ENCODE measurements at places on chromosomes 7 and 10.

GRCh38 chr10:46091828-46092523, 45.9 kb upstream of the MSMB start:
- DNase-seq = no peak

- no peak for DNase-seq
Observed at GRCh38 chr10:76411729-76412435, 980.5 kb downstream of the LRMDA start.

DNA sequence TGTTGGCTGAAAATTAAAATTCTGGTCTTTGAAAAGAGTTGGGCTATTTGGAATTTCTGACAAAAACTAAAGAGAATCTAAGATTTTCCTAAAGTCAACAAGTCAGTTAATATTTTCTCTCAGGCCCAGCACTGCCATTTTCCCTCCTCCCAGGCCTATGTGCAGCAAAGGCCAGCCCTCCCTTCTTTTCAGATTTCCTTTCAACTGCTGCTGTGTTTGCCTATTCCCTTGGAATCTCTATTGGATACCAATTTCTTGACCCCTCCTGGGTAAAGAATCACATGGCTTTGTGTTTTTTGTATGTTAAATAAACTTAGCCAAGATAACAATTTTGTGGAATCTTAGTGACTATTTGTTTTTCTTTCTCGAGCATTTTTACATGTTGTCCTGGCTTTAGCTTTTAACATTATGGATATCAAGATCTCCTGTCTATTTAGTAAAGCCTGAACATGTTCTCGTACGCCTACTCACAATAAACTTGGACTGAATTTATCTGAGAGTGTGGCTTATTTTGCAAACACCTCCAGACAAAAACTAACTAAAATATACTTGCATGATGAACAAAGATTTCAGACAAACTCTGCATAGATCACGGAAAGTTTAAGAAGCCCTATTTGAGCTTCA, 19.9 kb downstream of the MACC1 start:
- DNase-seq = no peak

DNA sequence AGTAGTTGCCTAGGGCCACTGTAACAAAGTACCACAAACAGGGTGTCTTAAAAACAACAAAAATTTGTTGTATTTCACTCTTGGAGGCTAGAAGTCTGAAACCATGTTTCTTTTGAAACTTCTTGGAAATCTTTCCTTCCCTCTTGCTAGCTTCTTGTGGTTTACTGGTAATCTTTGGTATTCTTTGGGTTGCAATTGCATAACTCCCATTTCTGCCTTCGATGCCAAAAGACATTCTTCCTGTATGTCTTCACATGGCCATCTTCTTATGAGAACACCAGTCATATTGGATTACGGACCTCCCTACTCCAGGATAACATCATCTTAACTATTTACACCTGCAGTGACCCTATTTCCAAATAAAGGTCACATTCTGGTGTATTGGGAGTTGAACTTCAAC, 357.4 kb downstream of the PPP1R3A start:
- no peak for DNase-seq

DNA sequence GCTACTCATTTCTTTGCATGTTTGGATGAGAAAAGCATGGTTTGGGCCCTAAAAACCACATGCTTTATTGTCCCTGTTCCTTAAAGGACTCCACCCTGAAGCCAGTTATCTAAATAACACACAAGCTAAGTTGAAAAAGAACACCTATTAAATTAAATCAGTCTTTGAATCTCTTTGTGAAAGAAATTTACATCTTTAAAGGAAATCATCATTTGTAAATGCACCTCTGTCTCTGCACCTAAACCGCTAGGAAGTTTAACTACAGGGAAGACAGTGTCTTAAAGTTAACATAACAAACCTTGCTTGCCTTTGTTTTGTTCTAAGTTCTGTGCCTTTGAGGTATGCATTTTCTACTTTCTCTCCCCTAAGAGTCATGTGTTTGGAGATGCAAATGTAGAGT, 52.6 kb downstream of the HTR7 start:
- no peak for DNase-seq

DNA sequence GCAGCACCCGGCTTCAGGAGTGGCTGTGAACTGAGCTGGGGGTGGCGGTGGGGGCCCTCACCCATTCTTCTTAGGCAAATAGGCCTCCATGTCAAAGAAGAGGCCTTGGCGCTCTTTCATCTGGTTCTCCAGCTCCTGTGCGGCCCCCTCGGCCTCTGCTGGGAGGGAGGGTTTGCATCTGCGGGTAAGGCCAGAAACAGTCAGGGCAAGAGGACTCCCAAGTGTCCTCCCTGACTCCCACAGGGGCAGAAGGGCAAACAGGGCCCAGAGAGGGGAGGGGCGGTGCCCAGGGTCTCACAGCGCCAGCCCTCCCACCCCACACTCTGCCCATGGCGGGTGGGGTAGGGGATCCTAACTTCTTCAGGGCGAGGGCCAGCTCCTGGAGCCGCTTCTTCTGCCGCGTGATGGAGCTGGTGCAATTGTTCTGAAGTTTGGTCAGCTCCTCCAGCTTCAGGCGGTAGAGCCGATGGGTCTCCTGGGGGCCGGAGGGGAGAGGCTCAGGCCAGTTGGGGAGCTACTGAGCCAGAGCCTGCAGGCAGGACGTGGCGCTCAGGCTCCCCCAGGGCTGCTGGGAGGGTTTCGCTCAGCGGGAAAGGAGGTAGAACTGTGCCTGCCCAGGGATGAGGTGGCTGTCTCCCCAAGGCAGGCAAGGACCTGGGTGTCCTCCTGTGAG, 2.2 kb downstream of the TMEM120A start:
- no peak for DNase-seq

DNA sequence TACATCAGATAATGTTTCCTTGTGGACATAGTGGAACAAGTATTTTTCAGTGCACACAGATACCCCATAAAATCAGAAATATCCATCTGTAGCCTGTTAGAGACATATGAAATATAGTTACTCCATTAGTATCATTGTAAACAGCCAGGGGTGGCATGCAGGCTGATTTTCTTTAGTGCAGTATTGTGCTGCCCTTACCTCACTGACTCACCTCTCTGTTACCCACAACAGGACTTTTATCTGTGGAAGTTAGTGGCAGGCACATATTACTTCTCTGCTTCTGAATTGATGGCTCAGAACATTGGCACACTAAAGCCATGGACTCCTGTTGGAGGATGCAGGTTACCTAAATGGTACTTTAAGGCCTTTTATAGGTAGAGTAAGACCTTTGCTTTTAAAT, 70.0 kb downstream of the SLC25A40 start:
- DNase-seq = no peak

- no peak for DNase-seq
Observed at GRCh38 chr10:50224330-50224952, 26.9 kb downstream of the ASAH2 start.

DNA sequence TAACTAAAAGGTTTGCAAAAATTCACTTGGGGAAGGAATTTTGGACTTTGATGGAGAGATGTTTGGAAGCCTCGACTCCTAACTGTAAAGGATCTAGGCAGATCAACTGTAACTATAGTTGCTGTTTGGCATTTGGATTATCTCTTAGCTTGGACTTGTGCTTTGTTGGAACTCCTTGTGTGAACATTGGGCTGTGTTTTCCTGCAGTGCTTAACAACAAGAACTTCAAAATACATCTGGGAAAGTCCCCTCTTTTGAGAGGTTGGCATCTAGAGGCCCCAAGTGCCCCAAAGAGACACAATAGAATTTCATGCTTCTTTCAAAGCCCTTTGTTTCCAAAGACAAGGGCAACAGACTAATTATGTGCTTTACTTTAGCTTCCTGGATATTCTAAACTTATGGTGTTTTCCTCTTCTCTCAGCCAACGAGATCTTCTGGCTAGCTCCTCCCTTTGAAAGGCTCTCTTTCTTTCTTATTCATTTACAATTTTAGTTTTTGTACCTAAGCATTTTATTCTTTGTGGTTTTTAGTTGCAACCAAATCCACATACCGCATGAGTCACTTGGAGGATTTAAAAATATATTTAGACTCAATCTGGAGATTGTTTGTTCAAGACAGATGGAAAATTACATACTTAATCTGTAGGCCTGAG, 11.6 kb downstream of the ABCA13 start:
- no peak for DNase-seq

DNA sequence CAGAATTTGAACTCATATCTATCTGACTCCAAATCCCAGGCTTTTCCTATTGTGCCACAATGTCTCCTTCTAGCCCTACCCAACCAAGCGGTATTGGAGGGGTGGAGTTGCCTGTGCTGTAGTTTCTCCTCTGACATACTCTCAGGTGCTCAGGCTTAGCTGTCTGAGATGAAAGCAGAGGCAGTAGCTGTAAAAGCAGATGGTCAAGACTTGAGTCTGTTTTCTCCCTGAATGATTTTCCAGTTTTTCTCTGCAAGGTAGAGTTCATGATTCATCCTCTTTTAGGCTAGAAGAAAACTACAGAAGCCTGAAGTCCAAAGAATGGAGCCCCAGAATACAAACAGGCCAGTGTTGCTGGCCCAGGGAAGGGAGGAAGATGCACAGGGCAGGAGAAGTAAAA, 130.0 kb downstream of the PDE1C start:
- no peak for DNase-seq

- DNase-seq = no peak
Observed at GRCh38 chr7:137597856-137598255, 248.9 kb downstream of the DGKI start.

DNA sequence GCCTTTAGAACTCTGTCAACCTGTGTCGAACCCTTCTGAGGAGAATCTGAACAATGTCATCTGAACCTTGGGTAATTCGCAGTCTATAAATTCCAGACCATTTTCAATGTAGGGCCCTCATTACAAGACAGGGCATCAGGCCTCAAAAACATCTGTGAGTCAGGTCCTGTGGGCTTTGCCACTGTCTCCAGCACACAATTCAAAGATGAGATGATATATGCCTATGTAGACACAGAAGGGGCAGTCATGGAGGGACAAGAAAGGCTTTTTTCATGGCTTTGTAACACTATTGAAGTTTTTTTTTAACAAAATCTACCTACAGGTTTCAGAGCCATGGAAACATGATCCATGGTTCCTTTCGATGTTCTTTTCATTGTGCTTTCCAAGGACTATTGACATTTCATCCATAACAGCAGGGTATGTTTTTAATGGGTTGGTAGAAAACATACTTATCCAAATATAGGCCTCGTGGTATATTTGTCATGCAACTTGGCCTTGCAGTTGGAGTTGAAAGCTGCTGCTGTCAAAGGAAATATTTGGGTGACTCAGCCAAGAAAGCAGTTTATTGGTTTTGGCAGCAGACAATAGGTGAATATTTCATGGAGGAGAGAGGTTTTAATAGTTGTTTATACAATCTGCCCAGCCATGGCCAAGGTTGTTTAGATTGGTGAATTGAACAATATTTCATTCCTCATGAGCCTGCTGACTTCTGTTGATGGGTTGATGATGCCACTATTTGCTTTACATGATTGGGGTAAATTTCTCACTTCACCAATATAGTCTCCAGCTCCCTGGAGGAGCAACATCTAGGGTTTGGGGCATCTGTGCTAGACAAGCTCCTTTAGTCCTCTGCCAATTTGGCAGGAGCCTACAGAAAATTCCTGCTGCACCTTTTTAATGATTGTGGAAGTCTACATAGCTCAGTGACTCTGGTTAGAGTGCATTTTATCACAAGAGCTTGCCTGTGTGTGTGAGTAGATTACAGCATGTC, 158.4 kb upstream of the TMEM72 start:
- DNase-seq = peak; percentile 48

GRCh38 chr7:106279425-106280197, 5.2 kb downstream of the NAMPT start:
- DNase-seq = no peak

GRCh38 chr10:60236869-60237524, 152.7 kb downstream of the ANK3 start:
- no peak for DNase-seq

DNA sequence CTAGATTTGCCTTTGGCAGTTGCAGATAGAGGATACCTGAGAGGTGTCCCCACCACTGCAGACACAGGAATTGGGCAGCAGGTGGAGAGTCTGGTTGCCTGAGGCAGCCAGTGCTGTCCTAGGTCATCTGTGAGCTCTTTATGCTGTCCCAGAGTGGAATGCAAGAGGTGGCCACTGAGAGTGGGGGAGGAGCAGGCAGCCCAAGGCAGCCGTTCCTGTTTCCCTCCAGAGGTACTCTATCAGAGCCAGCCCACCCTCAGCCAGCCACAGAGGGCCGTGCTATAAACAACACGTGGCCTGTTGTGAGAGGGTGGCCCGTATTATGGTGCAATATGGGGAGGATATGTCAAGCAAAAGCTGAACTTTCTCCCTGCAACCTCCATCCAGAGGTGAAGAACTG, 8.5 kb downstream of the LRRC18 start:
- no peak for DNase-seq

- no peak for DNase-seq
Observed at GRCh38 chr10:27611236-27611635, 107.1 kb downstream of the RAB18 start.

DNA sequence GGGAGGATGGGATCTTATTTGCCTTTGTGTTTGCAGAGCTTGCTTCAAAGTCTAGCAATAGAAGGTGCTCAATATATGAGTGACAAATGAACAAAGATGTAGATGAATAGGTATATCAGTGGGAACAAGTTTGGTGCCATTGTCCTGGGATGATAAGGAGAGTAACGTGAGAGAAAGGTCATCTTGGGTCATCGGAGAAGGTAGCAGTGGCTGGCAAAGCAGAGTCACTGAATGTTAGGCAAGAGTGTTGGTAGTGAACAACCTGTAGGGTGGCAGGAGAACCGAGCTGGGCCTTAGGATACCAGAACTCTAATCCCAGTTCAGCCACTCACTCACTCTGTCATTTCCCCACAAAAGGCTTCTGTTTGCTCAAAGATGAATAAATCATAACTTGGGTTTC, 87.2 kb downstream of the CCDC71L start:
- DNase-seq = no peak

GRCh38 chr10:126476246-126476645, 88.0 kb upstream of the ADAM12 start:
- no peak for DNase-seq

Measured in NCI-H187 (cell line).